ENCODE measurements at places on chromosomes 3 and 15. TPM values are rescaled to one million over a fixed set of nuclear protein-coding genes. Genes with fewer than 3 reads are reported as not detected.

- no peak overlapping the region for H3K27ac ChIP-seq
- DNase-seq = no peak
- no peaks in the 10 kb centered on the region for H3K4me1 ChIP-seq
- no peaks in the 10 kb centered on the region for H3K36me3 ChIP-seq
- H3K4me3 ChIP-seq = no peak overlapping the region
Measured at GRCh38 chr3:74403307-74403706, 211.2 kb downstream of the CNTN3 start.

The LYZL4 gene
- not detected for polyA plus RNA-seq

GRCh38 chr3:23519314-23520208, 286.2 kb upstream of the UBE2E1 start:
- H3K27ac ChIP-seq = no peak overlapping the region
- H3K27me3 ChIP-seq = no peaks in the 10 kb centered on the region
- peaks cover 3% of the 10 kb centered on the region for H3K36me3 ChIP-seq
- DNase-seq = no peak
- H3K4me3 ChIP-seq = no peak overlapping the region

The SYNPR gene
- not detected for polyA plus RNA-seq

The ARL8B gene
- polyA plus RNA-seq = 40.4 TPM

GRCh38 chr3:162034368-162034767, 537.8 kb downstream of the OTOL1 start:
- H3K27ac ChIP-seq = no peak overlapping the region
- no peak overlapping the region for H3K4me3 ChIP-seq
- H3K4me1 ChIP-seq = no peaks in the 10 kb centered on the region
- H3K27me3 ChIP-seq = no peaks in the 10 kb centered on the region

The APOD gene
- not detected for polyA plus RNA-seq

The GPR62 gene
- polyA plus RNA-seq = not detected

The HTR3E gene
- polyA plus RNA-seq = not detected

DNA sequence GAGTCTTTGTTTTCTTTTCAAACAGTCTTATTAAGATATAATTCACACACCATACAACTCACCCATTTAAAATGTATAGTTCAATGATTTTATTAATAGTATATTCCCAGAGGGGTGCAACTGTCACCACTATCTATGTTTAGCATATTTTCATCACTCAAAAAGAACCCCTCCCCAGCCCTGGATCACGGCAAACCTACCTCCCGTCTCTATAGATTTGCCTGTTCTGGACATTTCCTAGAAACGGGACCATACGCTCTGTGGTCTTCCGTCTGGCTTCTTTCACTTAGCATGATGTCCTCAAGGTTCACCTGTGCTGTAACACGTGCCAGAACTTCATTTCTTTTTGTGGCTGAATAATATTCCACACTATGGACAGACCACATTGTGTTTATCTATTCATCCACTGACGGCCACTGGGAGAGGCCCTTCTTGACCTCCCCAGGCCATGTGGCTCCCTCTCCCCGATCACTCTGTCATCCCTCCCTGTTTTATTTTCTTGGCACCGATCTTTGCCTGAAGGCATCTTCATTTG, 56.4 kb downstream of the IQSEC1 start:
- H3K27me3 ChIP-seq = no peaks in the 10 kb centered on the region
- peak overlapping the region; percentile 99 for H3K27ac ChIP-seq
- H3K36me3 ChIP-seq = no peaks in the 10 kb centered on the region

DNA sequence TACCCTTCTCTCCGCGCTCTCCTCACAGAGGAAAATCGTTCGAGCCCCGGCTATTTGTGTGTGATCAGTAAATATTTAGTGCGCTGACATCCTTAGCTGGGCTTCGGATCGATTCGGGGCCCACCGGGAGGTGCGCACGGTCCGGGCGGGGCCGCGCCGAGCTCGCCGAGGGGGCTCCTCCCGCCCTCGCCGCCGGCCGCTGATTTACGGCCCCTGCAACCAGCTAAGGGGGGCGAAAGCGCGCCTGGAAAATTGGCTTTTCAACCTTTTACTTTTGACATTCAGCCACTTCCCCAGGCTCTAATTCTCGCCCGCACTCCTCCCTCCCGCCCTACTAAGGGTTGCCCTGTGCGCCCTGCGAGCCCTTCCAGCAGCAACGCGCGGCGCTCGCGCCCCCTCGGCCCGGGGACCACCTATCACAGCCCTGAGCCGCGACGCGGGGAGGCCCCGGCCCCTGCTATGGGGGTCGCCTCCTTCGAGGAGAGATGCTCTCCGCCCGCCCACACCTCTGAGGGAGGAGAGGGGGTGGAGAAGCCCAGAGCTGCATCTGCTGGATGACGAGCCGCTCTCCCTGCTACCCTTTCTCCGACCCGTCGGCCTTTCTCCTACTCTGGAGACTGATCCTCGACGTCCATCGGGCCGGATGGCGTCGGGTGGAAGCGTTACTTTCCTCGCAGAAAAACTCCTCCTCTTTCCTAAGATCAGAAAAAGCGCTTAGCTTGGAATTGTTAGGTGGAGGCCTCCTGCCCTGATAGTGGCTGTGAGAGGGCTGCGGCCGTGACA, 7.8 kb upstream of the NR2F2 start:
- peaks cover 68% of the 10 kb centered on the region for H3K27me3 ChIP-seq
- no peak for DNase-seq
- peaks cover 13% of the 10 kb centered on the region for H3K36me3 ChIP-seq
- H3K4me1 ChIP-seq = peaks cover 5% of the 10 kb centered on the region
- H3K27ac ChIP-seq = no peak overlapping the region

The NAA80 gene
- polyA plus RNA-seq = 10.8 TPM

- no peaks in the 10 kb centered on the region for H3K4me1 ChIP-seq
- no peak overlapping the region for H3K27ac ChIP-seq
- no peaks in the 10 kb centered on the region for H3K36me3 ChIP-seq
Measured at GRCh38 chr3:185807445-185808068, 17.3 kb downstream of the IGF2BP2 start.

DNA sequence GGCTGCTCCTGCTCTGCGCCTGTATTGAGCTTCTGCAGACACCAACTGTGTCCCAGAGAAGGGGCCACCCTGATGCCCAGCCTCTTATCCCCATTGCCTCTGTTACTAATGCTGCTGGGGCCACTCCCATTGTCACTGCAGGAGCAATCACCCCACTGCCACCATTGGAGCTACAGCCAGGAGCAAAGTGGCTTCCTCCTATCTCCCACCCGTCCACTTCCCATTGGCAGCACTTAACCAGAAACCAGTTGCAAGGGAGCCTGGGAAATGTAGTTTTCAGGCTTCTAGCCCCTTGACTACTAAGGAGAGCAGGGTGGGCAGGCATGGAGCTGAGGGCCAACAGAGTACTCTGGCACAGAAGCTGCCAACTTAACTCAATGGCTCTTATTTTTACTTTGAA, 55.9 kb upstream of the KLF13 start:
- peaks cover 80% of the 10 kb centered on the region for H3K4me1 ChIP-seq
- H3K36me3 ChIP-seq = no peaks in the 10 kb centered on the region
- no peaks in the 10 kb centered on the region for H3K27me3 ChIP-seq
- H3K27ac ChIP-seq = no peak overlapping the region
- DNase-seq = no peak
- no peak overlapping the region for H3K4me3 ChIP-seq

The MTFMT gene
- polyA plus RNA-seq = 23.0 TPM

The CHRM5 gene
- not detected for polyA plus RNA-seq

- H3K27ac ChIP-seq = no peak overlapping the region
- H3K27me3 ChIP-seq = no peaks in the 10 kb centered on the region
- H3K36me3 ChIP-seq = peaks cover 88% of the 10 kb centered on the region
- H3K4me1 ChIP-seq = peaks cover 14% of the 10 kb centered on the region
Measured at GRCh38 chr15:50452927-50453326, 28.7 kb downstream of the USP8 start.

GRCh38 chr3:16570113-16570512, 35.1 kb downstream of the DAZL start:
- H3K27me3 ChIP-seq = peaks cover 5% of the 10 kb centered on the region
- H3K36me3 ChIP-seq = no peaks in the 10 kb centered on the region

The PLA1A gene
- polyA plus RNA-seq = not detected

The KBTBD12 gene
- not detected for polyA plus RNA-seq

- H3K4me1 ChIP-seq = no peaks in the 10 kb centered on the region
- H3K27ac ChIP-seq = peak overlapping the region; percentile 70
- peaks cover 6% of the 10 kb centered on the region for H3K27me3 ChIP-seq
- no peaks in the 10 kb centered on the region for H3K36me3 ChIP-seq
Measured at GRCh38 chr15:81227716-81228115, 31.0 kb downstream of the IL16 start.

GRCh38 chr3:121834157-121834670, 646 bp downstream of the IQCB1 start:
- DNase-seq = peak; percentile 2
- peak overlapping the region; percentile 89 for H3K4me3 ChIP-seq
- peaks cover 33% of the 10 kb centered on the region for H3K36me3 ChIP-seq

DNA sequence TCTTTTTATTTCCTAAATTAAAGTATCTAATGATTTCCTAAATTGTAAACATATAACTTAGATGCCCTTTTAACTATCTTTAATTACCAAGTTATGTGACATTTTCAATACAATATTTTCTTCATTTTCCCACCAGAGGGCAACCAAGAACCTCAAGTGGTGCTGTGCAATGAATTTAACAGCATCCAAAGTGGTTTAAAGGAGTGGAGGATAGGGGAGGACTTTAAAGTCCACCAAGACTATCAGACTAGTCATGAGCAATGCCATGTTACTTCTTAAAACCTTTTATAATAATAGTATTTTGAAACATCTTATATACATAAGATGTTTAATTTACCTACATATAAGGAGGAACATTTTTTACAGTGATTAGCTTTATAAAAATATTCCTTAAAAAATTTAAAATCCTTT, 74.4 kb downstream of the DLG1 start:
- peak; percentile 34 for DNase-seq
- no peaks in the 10 kb centered on the region for H3K36me3 ChIP-seq
- H3K4me1 ChIP-seq = peaks cover 45% of the 10 kb centered on the region
- H3K4me3 ChIP-seq = no peak overlapping the region
- no peaks in the 10 kb centered on the region for H3K27me3 ChIP-seq
- H3K27ac ChIP-seq = no peak overlapping the region

DNA sequence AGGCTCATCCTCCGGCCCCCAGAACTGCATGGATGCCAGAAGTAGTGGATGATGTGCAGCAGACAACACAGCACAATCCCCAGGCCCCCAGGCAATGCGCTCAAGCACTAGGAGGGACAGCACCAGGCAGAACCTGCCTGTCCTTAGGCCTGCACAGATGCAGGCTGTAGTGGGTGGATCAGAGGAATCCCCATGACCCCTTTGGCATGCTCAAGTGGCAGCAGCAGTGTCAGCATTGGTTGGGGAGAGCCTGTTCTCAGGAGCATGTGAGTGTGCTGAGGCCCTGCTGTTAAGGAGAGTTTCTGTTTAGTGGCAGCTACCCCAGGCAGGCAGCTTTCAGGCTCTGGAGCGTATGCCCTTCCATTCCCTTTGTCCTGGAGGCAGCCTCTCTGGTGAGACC, 25.1 kb upstream of the CD200R1L start:
- H3K4me1 ChIP-seq = peaks cover 20% of the 10 kb centered on the region
- H3K4me3 ChIP-seq = no peak overlapping the region
- no peaks in the 10 kb centered on the region for H3K27me3 ChIP-seq
- peaks cover 34% of the 10 kb centered on the region for H3K36me3 ChIP-seq
- H3K27ac ChIP-seq = no peak overlapping the region
- no peak for DNase-seq

The BFSP2 gene
- polyA plus RNA-seq = not detected

GRCh38 chr3:69130689-69131088, 8.3 kb upstream of the LMOD3 start:
- H3K4me3 ChIP-seq = no peak overlapping the region
- no peak overlapping the region for H3K27ac ChIP-seq
- no peaks in the 10 kb centered on the region for H3K27me3 ChIP-seq
- no peak for DNase-seq
- no peaks in the 10 kb centered on the region for H3K36me3 ChIP-seq

GRCh38 chr3:9955067-9955502, 2.9 kb upstream of the PRRT3 start:
- no peaks in the 10 kb centered on the region for H3K27me3 ChIP-seq
- H3K27ac ChIP-seq = no peak overlapping the region
- H3K36me3 ChIP-seq = no peaks in the 10 kb centered on the region
- peaks cover 20% of the 10 kb centered on the region for H3K4me1 ChIP-seq
- no peak overlapping the region for H3K4me3 ChIP-seq
- DNase-seq = no peak

DNA sequence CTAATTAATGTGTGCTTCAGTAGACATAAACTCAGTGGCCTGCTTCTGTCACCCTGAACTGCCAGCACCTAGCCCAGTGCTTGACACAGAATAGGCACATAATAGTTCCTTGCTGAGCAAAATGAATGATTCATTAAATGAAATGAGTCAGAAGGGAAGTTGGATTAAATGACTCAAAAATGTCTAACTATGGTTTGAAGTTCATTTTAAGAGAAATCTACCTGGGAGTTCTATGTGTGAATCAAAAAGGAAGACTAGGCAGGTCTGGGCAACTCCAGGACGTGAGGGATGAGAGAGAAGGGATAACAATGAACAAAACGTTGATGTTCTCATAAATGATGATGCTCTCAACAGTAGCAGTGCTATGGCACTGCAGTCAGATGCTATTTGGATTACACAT, 175.0 kb downstream of the CFAP20DC start:
- DNase-seq = no peak
- no peaks in the 10 kb centered on the region for H3K36me3 ChIP-seq
- H3K4me1 ChIP-seq = no peaks in the 10 kb centered on the region

The ZNF860 gene
- not detected for polyA plus RNA-seq

The CD80 gene
- not detected for polyA plus RNA-seq

GRCh38 chr15:78509726-78510312, 2.4 kb downstream of the HYKK start:
- H3K27ac ChIP-seq = no peak overlapping the region
- peak overlapping the region; percentile 10 for H3K4me3 ChIP-seq
- H3K27me3 ChIP-seq = no peaks in the 10 kb centered on the region
- peaks cover 25% of the 10 kb centered on the region for H3K4me1 ChIP-seq
- DNase-seq = no peak
- H3K36me3 ChIP-seq = no peaks in the 10 kb centered on the region

The IL16 gene
- polyA plus RNA-seq = 311 TPM

DNA sequence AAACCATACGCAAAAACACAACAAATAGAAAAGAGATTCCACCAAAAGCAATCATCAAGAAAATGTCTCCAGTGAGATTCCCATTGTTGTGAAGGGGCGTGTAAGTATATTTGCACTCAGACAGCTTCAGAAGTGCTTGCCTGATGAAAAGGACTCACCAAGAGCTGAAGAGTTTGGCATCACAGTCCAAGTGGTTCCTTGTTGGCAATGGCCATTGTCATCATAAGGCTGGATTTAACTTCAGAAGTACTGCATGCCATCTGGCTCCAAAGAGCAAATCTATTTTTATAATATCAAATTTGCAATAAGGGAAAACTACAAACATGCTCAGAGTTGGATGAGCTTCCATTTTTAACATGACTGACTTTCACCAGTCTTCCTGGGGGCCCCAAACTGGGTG, 505.3 kb upstream of the NR2F2 start:
- H3K36me3 ChIP-seq = no peaks in the 10 kb centered on the region
- H3K27ac ChIP-seq = no peak overlapping the region
- DNase-seq = no peak
- H3K27me3 ChIP-seq = no peaks in the 10 kb centered on the region

- peak overlapping the region; percentile 55 for H3K4me3 ChIP-seq
- no peak overlapping the region for H3K27ac ChIP-seq
- no peak for DNase-seq
- peaks cover 12% of the 10 kb centered on the region for H3K4me1 ChIP-seq
Measured at GRCh38 chr15:35673093-35673684, 127.2 kb upstream of the DPH6 start.

The AQP9 gene
- 0.18 TPM for polyA plus RNA-seq

- H3K4me3 ChIP-seq = no peak overlapping the region
- no peaks in the 10 kb centered on the region for H3K4me1 ChIP-seq
- no peaks in the 10 kb centered on the region for H3K36me3 ChIP-seq
- no peak overlapping the region for H3K27ac ChIP-seq
- peaks cover 7% of the 10 kb centered on the region for H3K27me3 ChIP-seq
Measured at GRCh38 chr3:172987273-172987672, 153.8 kb downstream of the SPATA16 start.

GRCh38 chr3:17227472-17227871, 342.7 kb downstream of the PLCL2 start:
- no peak overlapping the region for H3K27ac ChIP-seq
- peaks cover 4% of the 10 kb centered on the region for H3K36me3 ChIP-seq
- peaks cover 13% of the 10 kb centered on the region for H3K4me1 ChIP-seq
- no peak overlapping the region for H3K4me3 ChIP-seq
